ENCODE measurements at places on chromosomes 13 and 19.

DNA sequence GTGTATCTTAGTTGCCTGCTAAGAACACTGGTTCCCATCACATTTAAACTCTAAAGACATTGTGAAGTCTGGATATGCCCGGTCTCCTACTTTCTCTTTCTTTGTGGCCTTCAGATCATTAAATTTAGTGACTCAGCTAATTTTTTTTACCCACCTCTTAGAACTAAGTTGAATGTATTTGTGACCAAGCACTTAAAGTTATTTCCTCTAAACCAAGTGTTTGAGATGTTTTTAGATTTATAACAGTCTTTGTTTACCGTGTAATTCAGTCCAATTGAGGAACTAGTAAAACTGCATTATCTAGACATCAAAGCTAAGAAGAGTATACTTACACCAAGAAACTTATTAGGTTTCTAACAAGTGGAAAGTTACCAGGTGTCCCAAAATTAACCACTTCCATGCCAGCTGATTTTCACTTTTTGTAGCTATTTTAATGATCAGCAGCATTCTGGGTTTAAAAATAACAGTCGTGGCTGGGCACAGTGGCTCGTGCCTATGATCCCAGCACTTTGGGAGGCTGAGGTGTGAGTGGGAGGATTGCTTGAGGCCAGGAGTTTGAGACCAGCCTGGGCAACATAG, 53.1 kb downstream of the ARHGAP35 start:
- DNase-seq: no peak

GRCh38 chr13:68057836-68058235, 827.7 kb upstream of the PCDH9 start:
- DNase-seq: no peak

DNA sequence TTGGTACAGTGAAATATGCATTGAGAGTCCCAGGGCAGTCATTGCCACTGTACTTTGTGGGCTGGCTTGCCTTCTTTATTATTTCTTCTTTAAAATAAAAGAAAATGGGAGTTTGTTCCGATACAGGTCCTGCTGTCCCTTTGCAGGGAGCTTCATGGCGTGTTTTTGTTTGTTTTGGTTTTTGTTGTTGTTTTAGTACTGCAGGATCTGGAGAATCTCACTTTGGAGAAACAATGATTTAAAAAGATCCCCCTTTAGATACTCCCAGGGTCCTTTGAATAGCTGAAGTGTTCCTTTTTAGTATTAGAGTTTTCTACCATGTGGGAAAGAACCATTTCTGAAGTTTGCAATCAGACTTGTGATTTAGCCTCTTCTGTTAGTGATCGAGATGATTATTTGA, 11.1 kb downstream of the CHAF1A start:
- DNase-seq: no peak

- no peak for DNase-seq
Measured at GRCh38 chr13:53873558-53873957, 844.9 kb downstream of the OLFM4 start.

DNA sequence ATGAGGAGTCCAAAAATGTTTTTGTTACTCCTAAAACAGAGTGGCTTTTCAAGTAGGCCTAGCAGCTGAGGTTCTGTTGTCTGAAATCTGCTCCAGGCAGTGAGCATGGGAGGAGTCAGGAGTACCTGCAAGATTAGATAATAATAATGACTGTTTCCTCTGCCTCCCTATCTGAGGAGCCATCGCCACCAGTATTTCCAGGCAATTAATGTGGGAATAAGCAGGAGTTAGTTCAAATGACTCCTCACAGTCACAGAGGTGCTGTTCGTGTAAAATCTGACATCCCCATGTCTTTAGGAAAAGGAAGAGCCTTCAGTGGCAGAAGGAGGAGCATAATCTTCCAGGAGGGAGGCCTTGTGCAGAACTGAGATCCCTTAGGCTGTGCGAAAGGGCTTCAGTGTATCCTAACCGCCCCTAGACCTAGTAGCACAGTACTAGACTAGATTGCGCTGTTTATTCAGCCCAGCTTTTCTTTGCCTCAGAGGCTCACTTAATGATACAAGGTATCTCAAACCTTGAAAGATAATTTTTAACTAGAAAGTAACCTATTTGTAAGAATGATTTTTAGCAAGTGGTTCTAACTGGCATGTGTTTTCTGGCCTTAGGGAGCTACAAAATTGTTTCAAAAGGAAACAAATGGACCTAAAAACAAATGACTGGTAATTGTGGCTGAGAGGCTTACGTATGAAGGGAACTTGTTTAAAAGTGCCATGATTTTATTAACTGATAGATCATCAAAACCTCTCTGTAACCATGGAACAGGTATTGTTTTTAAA, 49.0 kb downstream of the FREM2 start:
- no peak for DNase-seq

GRCh38 chr13:27006519-27007161, 165.0 kb downstream of the USP12 start:
- no peak for DNase-seq

DNA sequence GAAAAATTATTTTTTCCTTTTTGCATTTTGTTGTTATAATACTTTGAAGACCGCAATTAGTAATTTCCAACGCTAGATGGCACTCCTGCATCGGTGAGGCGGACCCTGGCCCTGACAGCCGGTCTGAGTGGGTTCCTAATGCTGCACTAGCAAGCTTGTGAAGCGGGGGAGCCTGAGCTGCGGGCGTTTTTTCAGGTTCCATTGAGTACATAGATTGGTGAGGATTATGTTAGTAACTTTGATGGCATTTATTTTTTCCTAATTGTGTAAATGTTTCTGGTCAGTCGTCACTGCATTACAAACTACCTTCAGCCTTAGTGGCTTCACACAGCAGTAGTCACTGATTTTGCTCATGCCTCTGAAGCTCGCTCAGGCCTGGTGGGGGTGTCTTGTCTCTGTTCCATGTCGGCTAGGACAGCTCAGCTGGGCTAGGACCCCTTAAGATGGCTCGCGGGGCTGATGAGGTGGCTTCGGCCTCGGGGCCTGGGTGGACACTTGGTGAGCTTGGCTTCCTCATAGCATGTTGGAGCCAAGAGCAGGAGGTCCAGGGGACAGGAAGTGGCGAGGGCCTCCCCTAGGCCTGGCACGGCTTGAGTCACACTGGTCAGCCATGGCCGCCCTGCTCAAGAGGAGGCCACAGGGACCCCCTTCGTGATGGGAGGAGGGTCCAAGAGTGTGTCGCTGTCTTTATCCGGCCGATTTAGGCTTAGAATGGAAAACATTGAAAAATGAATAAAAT, 25.0 kb downstream of the ERCC5 start:
- DNase-seq: no peak

DNA sequence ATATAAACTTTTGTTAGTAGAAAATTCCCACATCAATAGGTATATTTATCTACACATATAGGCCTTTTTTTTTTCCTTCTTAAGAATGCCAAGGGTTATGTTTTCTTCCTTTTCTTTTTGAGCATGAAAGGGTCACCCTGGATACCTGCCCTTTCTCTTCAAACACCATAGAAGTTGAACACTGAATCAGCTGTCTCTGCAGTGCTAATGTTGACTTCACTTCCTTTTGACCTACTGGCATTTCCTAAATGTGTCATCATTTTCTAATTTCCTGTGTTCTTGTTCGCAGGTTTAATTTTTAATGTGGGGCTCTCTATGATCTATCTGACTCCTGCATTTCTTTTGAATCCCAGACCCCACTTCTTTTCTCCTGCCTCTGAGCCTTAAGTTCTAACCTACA, 532.0 kb downstream of the GPC6 start:
- DNase-seq: no peak

- DNase-seq: no peak
Measured at GRCh38 chr13:48405875-48406274, 7.0 kb downstream of the LPAR6 start.

GRCh38 chr19:17641846-17642245, 46.3 kb downstream of the UNC13A start:
- DNase-seq: no peak

DNA sequence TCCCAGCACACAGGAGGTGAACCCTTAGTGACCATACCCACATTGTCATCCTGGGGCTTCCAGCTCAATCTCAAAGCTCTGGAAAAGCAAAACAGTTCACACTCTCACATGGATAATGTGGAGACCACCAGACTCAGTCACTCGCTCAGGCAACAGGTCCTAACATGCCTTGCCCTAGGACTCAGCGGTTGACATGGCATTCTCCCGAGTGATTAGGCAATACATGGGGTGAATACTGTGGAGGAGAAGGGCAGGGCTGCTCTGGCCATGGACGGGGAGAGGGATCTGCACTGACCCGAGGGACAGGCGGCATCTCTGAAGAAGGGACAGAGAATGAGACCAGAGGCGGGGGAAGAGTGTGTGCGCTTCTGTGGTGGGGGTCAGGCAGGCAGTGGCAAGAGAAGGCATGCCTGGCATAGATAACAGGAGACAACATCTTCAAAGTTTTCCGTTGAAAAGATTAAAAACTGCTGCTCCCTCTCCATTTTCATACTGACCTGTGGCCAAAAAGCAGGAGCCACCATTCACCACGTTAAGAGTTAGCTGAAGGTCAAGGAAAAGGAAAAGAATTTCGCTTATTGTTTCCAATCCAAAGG, 44.5 kb upstream of the EPHX3 start:
- DNase-seq: no peak

DNA sequence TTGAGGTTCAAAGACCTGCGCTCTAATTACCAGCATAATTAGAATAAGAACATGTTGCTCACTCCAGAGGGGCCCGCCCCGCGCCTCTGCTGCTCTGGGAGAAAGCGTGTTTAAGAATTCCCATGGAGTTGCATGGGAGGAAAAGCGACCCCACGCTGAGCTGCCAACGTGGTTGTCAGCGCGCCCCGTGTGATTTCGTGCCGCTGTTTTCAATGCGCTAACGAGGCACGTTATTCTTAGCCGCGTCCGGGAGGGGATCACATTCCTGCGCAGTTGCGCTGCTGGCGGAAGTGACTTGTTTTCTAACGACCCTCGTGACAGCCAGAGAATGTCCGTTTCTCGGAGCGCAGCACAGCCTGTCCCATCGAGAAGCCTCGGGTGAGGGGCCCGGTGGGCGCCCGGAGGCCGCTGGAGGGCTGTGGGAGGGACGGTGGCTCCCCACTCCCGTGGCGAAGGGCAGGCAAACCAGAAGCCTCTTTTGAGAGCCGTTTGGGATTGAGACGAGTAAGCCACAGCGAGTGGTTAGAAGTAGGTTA, 173.8 kb upstream of the SOX1 start:
- no peak for DNase-seq

DNA sequence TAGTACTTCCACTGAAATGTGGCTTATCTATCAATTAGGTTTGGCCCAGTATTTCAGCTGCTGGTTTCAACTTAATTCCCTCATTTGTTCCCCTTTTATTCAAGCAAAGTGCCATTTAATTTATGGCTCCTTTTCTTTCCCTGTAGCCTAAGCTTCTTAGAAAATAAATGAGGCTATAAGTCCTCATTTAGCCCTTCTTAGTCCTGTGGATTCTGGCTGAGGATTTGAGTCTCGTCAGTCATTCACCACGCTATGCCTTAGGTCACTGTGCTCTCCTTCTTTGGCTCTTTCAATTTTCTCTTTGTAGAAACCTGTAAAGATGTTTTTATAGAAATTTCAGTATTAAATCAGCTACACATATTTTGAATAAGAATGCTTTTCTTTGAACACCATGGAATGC, 579.1 kb downstream of the GPC6 start:
- no peak for DNase-seq

DNA sequence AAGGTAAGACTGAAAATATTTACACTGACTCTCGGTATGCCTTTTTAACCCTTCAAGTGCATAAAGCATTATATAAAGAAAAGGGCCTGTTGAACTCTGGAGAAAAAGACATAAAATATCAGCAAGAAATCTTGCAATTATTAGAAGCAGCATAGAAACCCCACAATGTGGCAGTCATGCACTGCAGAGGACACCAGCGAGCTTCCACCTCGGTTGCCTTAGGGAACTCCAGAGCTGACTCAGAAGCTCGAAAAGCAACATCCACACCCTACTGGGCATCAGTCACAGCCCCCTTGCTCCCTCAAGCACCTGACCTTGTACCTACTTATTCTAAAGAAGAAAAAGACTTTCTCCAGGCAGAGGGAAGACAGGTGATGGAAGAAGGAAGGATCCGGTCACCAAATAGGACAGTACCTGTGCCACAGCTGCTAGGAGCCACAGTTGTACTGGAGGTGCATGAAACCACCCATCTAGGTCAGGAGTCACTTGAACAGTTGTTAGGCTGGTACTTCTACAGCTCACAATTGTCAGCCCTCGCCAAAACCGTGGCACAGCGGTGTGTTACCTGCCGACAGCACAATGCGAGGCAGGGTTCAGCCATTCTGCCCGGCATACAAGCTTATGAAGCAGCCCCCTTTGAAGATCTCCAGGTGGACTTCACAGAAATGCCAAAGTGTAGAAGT, 2.9 kb downstream of the ZNF816 start:
- no peak for DNase-seq

DNA sequence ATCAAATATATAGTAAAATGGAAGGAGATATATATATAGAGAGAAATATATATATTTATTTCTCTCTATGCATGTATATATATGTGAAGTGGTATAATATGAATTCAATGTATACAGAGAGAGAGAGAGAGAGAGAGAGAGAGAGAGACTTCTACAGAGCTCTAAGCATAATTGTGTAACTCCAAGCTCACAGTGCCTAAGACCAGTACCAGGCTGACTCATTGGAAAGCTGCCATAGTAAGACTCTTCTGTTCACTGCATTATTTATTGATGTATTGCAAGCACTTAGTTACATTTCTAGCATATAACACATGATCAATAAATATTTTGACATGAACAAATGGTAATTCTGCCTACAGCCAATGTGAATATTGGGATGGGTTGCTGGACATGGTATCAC, 1734.7 kb downstream of the SLITRK1 start:
- no peak for DNase-seq

GRCh38 chr13:33545492-33545891, 259.9 kb upstream of the STARD13 start:
- no peak for DNase-seq

GRCh38 chr19:32627714-32628270, 46.8 kb downstream of the PDCD5 start:
- DNase-seq: no peak

- no peak for DNase-seq
Measured at GRCh38 chr13:30255696-30256095, 51.7 kb downstream of the KATNAL1 start.

DNA sequence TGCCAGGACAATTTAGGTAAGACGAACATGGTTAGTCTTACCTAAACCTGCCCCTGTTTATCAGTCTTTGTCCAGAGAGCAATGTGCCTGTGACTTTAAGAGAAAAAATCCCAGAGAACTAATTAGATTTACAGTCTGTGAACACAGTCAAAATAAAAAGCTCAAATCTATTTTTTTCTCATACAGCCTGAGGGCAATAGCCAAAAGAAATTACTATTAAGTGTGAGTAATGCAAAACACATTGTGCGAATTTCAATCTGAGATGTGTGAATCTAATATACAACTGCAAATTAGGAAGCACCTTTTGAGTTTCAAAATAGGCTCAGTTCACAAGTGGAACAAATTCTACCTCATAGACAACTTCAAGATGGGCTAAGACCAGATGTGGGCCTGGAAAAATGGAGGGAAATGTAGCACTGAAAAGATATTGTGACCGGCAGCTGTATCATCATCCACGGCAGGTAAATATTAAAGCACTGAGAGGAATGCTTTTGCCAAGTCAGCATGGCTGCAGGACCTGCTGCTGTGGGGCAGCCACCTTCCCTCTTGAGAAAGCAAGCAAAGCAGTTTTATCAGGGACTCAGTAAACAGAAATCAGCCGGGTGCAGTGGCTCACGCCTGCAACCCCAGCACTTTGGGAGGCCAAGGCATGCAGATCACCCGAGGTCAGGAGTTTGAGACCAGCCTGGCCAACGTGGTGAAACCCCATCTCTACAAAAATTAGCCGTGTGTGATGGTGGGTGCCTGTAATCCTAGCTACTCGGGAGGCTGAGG, 114.8 kb downstream of the KATNAL1 start:
- no peak for DNase-seq

- DNase-seq: no peak
Measured at GRCh38 chr19:14271840-14272239, 65.9 kb upstream of the ADGRL1 start.
